ENCODE measurements at places on chromosomes 12 and 14.

GRCh38 chr12:52004042-52004648 lies 2.6 kb upstream of the TAMALIN start:
- peak; percentile 77 for DNase-seq

DNA sequence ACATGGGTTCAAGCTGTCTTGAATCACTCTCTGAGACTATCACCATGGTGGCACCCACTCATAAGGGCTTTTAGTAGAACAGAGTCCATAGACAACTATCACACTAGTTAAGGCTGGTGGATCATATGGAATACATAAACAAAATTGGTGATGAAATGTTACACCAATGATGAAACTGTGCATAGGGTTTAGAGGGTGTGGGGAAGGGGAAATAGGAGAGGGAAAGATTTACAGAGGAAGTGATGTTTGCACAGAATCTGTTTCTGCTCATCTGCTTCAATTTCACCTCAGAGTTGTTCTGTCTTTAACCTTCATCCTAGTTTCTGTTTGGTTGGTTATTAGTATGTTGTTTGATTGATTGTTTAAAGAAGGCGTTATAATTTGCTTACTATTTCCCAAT lies 2.4 kb upstream of the RXYLT1 start:
- no peak for DNase-seq

- no peak for DNase-seq
These were observed 238.9 kb downstream of the PHLDA1 start for GRCh38 chr12:75792687-75793086.

DNA sequence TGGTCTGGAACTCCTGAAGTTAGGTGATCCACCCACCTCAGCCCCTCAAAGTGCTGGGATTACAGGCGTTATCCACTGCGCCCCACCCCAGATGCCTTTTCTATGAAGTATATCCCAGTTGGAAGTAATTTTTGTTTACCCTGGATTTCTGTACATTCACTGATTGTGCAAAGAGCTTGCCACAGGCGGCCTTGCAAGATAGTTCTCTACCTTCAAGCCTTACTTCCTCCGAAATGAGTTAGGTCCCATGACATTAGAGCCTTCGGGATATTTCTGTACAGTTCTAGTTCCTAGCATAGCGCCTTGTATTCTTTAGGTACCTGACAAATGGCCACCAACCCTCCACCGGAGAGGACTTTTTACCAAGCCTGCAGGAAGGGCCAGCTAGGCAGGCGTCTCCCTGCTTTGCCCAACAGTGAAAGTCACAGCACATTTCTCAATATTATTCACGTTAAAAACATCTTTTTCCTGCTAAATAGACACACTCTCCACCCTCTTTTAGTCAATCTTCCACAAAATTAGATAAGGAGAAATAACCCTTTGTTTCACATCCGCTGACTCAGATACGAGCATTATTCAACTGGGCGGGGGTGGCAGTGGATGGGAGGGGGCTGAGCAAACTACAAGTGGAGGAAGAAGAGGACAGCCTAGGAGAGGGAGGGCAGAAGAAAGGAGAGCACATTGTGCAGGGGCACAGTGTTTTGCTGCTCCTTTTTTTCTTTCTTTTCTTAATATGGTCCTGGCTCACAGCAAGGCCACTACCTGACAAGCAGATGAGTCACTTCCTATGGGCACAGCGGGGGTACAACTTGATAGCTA lies 40.0 kb upstream of the CAPRIN2 start:
- DNase-seq, result peak; percentile 10

- peak; percentile 40 for DNase-seq
These were observed 54.7 kb upstream of the FKBP4 start for GRCh38 chr12:2739832-2740641.
